ENCODE measurements at places on chromosomes 2 and 18. TPM values are rescaled to one million over a fixed set of nuclear protein-coding genes. Genes with fewer than 3 reads are reported as not detected.

- no peaks in the 10 kb centered on the region for H3K27me3 ChIP-seq
- no peak overlapping the region for H3K27ac ChIP-seq
- DNase-seq, result no peak
- H3K36me3 ChIP-seq, result no peaks in the 10 kb centered on the region
These were observed 239.6 kb downstream of the BABAM2 start for GRCh38 chr2:28129955-28130695.

- no peaks in the 10 kb centered on the region for H3K27me3 ChIP-seq
- peaks cover 2% of the 10 kb centered on the region for H3K4me1 ChIP-seq
- no peak for DNase-seq
- H3K4me3 ChIP-seq, result no peak overlapping the region
- no peak overlapping the region for H3K27ac ChIP-seq
These were observed 22.3 kb upstream of the INSIG2 start for GRCh38 chr2:118065921-118066511.

IL37 gene
- 133 TPM for total RNA-seq

STPG4 gene
- 0.91 TPM for total RNA-seq

- no peak overlapping the region for H3K4me3 ChIP-seq
- H3K27me3 ChIP-seq, result peaks cover 6% of the 10 kb centered on the region
- no peaks in the 10 kb centered on the region for H3K36me3 ChIP-seq
- no peak overlapping the region for H3K27ac ChIP-seq
These were observed 69.8 kb downstream of the CYBRD1 start for GRCh38 chr2:171592036-171592555.

GRCh38 chr18:4765401-4765800 lies 310.3 kb upstream of the DLGAP1 start:
- no peaks in the 10 kb centered on the region for H3K4me1 ChIP-seq
- no peak overlapping the region for H3K4me3 ChIP-seq
- H3K27me3 ChIP-seq, result no peaks in the 10 kb centered on the region
- no peaks in the 10 kb centered on the region for H3K36me3 ChIP-seq

GRCh38 chr2:122565364-122565763 lies 809.9 kb downstream of the TSN start:
- no peaks in the 10 kb centered on the region for H3K4me1 ChIP-seq
- H3K27me3 ChIP-seq, result no peaks in the 10 kb centered on the region
- no peak overlapping the region for H3K27ac ChIP-seq
- H3K4me3 ChIP-seq, result no peak overlapping the region

Measured in suprapubic skin (tissue), 4 donors.